Stimulated activated CD4-positive, alpha-beta T cell treated with anti-CD3 and anti-CD28 coated beads, Interleukin-2, amount 100 ng/mL, for 4 hours (primary cell): ENCODE measurements at places on chromosomes 7 and 10.

DNA sequence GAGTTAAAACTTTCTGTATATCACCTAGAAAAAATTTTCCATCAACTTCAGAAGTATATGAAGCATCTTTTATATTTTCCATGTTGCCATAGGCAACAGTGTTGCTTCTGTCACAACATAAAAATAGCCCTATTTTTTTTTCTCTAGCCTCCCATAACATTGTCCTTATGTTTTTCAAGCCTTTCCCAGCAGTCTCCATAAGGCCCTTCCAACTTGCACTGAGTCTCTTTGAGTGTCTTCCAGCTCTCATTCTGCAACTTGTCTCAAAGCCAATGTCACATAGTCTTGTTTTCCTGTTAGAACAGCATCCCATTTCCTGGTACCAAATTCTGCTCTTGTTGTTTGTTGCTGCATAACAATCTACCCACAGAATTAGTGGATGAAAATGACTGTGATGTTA lies 1055.5 kb upstream of the GHITM start:
- no peak for DNase-seq

- peak; percentile 26 for DNase-seq
Measured at GRCh38 chr7:142854372-142855113, at the start of gene EPHB6. Gene EPHB6, plus strand, starts transcription at chr7:142855076. Its CDS starts 8,152 bp downstream, at chr7:142863228.

- no peak for DNase-seq
Measured at GRCh38 chr7:1591876-1592275, 22.0 kb upstream of the PSMG3 start.

- DNase-seq = no peak
Measured at GRCh38 chr7:111370002-111370401, 192.3 kb downstream of the IMMP2L start.

- no peak for DNase-seq
Measured at GRCh38 chr7:142308326-142308725, 50.5 kb upstream of the PRSS58 start.

- DNase-seq = no peak
Measured at GRCh38 chr7:159213253-159213652, 68.6 kb upstream of the VIPR2 start.

- no peak for DNase-seq
Measured at GRCh38 chr7:33300131-33300530, 170.8 kb downstream of the BBS9 start.

DNA sequence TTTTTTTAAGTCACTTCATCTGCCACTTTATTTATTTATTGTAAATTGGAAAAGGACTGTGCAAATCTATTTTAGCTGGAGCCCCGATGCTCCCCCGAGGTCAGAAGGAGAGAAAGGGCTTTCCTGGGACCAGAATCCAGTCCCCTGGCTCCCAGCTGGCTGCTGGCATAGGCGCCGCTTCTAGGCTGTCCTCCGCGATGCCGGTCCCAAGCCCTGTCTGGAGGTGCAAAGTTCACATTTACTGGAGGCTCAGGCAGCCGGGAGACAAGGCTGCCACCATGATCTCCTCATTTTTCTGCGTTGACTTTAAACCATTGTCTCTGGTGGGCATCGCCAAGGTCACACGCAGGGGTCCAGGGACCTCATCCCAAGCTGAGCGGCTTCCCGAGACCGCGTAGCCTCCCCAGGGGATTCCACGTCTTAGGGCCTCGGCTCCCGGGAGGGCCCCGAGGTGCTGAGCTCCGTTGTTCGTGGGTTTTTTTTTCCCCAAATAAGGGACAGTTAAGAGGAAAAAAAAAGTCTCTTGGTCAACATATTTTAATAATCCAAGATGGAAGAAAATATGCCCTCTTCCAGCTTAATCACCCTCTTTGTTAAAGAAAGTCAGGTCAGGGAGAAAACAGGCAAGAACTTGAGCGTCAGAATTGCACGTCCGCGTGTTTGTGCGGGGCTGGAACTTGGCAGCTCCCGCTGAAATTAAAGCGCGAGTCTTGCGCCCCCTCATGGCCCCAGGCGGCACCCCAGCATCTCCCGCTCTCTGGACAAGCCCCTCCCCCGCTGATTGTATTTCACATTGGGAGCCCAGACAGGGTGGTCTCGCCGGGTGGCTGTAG lies 11.9 kb downstream of the RGR start:
- DNase-seq = no peak

GRCh38 chr10:59757966-59758365 lies 4.7 kb upstream of the MRLN start:
- DNase-seq = no peak
